ENCODE measurements at places on chromosomes 5 and 9.

DNA sequence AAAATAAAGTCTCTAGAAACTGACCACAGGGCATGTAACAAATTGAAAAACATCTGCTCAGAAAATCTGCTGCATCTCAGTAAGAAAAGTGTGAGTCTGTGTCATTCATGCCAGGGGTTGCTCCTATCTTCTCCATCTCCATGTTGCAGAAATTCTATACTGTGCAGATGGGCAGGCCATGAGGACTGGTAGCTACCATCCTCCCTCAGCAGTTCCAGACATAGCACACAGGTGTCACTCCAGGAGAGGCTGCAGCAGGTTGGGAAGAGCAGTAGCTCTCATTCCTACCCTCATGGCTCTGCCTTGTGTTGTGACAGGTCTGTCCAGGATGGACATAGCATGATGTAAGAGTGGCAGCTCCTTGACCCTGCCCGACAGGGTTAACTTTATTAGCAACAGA, 173.4 kb downstream of the NDUFS4 start:
- DNase-seq = no peak

DNA sequence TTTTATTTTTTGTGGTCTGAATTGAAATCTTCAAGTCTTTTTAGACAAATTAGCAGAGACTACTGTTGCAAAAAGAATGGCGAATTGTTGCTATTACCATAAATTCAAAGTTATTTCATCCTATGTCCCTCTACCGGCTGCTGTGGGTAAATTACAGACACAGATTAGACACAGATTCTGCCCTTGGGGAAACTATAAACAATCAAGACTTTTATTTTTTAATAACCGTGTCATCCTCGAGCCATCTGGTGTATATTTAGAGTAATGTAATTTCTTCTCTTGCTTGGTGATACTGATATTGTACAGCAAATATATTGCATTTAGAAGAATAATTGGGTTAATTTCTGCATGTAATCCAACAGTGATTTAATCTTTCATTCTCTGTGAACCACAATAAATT, 228.0 kb upstream of the ADAMTSL1 start:
- no peak for DNase-seq

GRCh38 chr5:104793031-104793754, 1230.6 kb upstream of the NUDT12 start:
- DNase-seq = no peak

DNA sequence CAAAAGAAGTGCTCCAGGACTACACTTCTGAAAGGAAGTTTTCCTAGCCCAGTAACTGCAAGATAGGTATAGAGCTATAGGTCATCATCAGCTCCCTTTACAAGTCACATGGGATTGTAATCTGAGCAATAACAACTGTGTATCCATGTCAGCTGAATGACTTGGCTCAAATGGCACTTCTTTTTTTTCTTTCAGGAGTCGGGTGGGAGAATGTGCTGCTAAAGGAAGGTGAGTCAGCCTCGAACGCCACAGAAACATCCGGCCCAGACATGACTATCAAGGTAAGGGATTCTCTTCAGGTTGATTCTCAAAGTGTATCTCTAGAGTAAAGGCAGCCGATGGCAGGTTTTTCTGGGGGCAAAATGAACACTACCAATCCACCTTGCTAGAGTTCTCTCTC, 192.2 kb downstream of the C9orf152 start:
- DNase-seq = no peak
